Stimulated activated naive CD8-positive, alpha-beta T cell treated with anti-CD3 and anti-CD28 coated beads, Interleukin-15, amount 100 ng/mL, for 72 hours (primary cell): ENCODE measurements at places on chromosomes 3 and 15.

DNA sequence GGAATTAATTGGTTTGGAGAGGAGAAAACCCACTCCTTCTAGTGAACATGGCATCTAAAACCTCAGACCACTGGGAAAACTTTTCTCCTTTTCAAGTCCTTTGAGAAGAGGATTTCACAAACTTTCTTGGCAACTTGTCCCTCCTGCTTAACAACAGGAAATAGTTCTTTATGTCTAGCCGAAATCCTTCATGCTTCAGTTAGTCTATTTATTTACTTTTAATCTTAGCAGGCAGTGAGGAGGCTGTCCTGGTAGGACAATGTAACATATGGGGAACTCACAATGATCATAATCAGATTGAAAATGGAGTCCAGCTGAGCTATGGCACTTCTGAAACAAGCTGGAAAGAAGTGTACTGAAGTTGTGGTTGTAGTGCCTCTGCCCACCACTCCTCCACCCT lies 50.6 kb downstream of the KY start:
- no peak for DNase-seq

GRCh38 chr3:128054367-128054766 lies 2.1 kb downstream of the SEC61A1 start:
- DNase-seq, result no peak

DNA sequence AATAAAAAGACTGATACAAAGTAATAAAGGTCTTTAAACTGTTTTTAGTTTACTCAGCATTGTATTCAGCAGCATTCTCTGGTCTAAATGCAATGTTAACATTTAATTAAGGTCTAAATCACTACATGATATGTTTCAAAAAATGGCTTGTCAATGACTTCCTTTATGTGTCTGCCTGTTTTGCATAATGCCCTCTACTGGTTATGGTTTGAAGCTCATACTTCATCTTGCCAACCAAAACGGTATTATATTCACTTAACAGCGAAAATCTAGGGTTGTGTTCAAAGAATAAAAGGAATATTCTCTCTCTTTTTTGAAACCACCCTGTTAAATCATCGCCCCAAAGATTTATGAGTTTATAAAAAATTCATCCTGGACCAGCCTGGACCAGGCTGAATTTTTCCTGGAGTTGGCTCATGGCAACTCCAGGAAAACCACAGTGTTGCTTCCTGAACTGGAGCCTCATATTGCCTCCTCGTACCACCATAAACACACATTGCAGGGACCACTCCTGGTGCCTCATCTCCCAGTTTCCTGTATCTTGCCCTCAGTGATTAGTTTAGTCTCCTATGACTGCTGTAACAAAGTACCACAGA lies 6.7 kb upstream of the NCEH1 start:
- no peak for DNase-seq

GRCh38 chr3:160811237-160811548 lies 55.2 kb downstream of the PPM1L start:
- DNase-seq, result no peak
